Lower lobe of right lung (tissue), 2 donors: ENCODE measurements at places on chromosomes 7 and 10. TPM values are rescaled to one million over a fixed set of nuclear protein-coding genes. Genes with fewer than 3 reads are reported as not detected.
A peak's percentile ranks its signal among the peaks of the same experiment; 100 is the strongest.

MYH16 gene
- not detected for total RNA-seq

- no peak for DNase-seq
These were observed 90.3 kb downstream of the BTRC start for GRCh38 chr10:101444058-101444898.

DNA sequence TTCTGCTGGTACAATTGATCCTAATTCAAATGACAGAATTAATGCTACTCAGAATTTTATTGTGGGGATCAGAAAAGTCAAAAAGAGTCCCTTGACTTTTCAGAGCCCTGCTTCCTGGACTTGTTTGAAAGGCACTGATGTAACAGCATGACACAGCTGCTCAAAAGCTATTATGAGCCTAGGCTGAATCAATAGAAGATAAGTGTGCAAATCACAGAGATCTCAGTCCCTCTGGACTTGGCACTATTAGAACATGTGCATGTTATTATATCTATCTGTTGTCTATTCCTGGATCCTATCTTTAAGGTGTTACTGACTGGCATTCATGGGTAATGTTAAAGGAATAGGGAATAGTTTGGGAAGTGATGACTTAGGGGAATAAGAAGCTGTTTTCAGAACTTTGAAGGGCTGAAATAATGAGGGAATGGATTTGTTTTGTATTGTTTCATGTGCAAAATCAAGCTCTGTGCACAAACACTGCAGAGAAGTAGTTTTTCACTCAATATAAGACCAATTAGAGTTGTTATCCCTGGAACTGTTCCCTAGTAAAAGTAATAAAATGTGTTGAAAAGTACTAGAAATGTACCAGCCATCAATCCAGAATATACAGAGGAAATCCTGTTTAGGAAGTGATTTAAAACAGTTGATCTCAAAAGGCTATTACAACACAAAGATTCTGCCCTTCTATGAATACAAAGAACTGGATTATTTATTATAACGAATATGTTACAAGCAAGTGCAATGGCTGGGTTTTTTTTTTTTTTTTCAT is 814.9 kb upstream of the C7orf33 start:
- no peak for DNase-seq

TRAPPC14 gene
- total RNA-seq = 24.3 TPM

GRCh38 chr10:74024600-74024999 is 26.7 kb downstream of the VCL start:
- DNase-seq = no peak

GIMAP6 gene
- 69.3 TPM for total RNA-seq

DNA sequence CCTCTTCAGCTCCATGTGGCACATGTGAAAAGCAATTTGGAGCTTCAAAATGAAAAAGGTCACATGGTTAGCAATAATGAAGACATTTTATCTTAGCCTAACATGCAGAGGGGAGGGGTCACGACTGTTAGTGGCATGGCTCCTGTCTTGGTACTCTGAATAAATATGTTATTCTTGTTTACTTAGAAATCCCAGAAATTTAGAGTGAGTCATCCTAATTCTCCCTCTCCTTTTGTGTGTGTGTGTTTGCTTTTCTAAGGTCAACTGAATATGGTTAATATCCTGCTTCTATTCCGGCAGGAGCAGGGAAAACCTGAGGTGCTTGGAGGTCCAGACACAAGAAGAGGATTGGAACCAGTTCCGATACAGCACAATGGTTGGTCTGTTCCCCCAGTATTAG is 17.6 kb downstream of the BCCIP start:
- DNase-seq = no peak

NPSR1 gene
- not detected for total RNA-seq

NUTM2A gene
- total RNA-seq = 2.3 TPM

SPDYE11 gene
- not detected for total RNA-seq

- DNase-seq = no peak
These were observed 182.6 kb downstream of the COBL start for GRCh38 chr7:51134013-51134441.

DNA sequence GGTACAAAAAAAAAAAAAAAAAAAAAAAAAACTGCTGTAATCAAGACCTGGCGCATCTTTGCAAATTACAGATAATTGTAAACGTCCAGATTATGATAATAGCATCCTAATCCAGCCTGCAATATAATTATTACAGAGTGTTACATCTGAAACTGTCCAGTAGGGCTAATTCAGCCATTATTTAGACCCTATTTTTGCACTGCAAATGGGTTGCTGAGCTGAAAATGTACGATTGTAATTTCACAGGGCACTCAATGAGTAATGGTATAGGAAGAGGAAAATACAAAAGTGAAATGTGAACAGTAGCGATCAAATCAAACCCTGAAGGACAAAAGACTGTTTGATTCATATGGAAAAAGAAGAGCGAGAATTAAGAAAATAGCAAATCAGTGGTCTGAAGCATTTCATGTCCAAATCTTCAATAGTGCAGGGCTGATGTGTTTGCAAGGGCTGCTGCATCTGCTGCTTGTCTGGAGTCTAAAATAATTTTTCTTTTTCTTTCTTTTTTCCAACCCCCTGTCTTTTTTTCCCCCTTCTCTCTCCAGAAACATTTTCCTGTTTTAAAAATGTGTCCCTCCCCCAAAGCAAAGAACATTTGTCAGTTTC is 8.9 kb downstream of the DLX6 start:
- DNase-seq = no peak

DNA sequence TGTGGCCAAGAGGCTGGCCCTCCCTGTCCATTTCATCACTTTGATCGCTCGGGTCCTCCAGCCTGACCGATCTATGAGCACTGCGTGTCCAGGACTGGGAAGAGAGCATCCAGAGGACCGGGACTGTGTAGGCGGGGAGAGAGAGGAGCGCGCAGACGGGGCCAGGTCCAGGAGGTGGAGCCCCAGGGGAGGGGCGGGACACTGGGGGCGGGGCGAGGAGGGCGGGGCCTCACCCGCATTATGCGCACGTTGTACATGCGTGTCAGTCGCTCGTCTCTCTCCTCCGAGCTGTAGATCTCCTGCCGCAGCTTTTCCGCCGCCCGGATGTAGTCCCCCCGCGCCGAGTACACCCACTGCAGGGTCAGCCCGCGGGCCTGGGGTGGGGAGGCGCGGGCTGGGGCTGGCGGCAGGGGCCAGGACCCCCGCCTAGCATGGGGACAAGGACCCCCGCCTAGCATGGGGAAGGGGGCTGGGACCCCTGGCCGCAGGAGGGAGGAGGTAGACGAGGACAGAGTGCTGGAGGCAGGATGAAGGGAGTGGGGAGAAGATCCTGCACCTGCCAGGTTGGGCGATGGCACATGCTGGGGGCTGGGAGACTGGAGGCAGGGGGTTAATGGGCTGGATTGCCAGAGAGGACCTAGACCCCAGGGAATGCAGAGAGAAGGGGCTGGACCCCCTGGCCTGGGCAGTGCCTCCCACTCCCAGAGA is 14.3 kb downstream of the MOSPD3 start:
- DNase-seq = peak; percentile 87

SLC13A4 gene
- 0.27 TPM for total RNA-seq

BTBD16 gene
- total RNA-seq = 0.62 TPM

GRCh38 chr7:34761627-34762026 is 103.6 kb downstream of the NPSR1 start:
- no peak for DNase-seq

- DNase-seq = no peak
These were observed 233.2 kb upstream of the PRSS1 start for GRCh38 chr7:142516038-142516501.

DNA sequence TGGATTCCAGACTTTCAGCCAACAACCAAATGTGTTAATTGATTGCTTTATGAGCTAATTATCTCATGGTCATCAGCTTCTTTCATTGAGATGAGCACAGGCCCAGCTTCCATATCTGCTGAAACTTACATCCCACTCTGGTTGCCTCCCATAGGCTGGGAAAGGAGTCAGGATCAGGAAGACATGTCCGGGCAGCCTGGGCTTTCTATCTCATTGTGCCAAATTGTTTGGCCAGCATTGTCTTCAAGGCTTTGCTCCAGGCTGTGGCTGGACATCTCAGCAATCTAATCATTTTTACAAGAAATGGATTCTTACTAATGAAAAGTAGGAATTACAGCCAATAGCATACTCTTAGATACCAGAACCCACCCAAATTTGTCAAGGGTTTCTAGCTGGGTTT is 295.2 kb downstream of the CXCL12 start:
- no peak for DNase-seq

GRCh38 chr7:150755473-150756099 is 18.4 kb downstream of the GIMAP5 start:
- no peak for DNase-seq

- DNase-seq = no peak
These were observed 330.0 kb downstream of the BBS9 start for GRCh38 chr7:33459340-33459751.

- DNase-seq = no peak
These were observed 127.6 kb downstream of the WDR11 start for GRCh38 chr10:120978589-120979252.

- DNase-seq = no peak
These were observed 7.8 kb downstream of the FBXW4 start for GRCh38 chr10:101687071-101687658.

GOLGA7B gene
- total RNA-seq = 1.0 TPM

- no peak for DNase-seq
These were observed 15.8 kb downstream of the SCIN start for GRCh38 chr7:12586271-12586670.

- no peak for DNase-seq
These were observed 324.5 kb downstream of the PHF14 start for GRCh38 chr7:11298220-11298619.

- DNase-seq = no peak
These were observed 117.0 kb downstream of the ALOX5 start for GRCh38 chr10:45491061-45491460.

CHCHD3 gene
- total RNA-seq = 38.5 TPM
